ENCODE measurements at places on chromosomes 3 and 15.

GRCh38 chr15:81285461-81285860 lies 38.5 kb downstream of the STARD5 start:
- DNase-seq, result no peak

- no peak for DNase-seq
These were observed 22.7 kb downstream of the CYP19A1 start for GRCh38 chr15:51315726-51316125.

- no peak for DNase-seq
These were observed 36.2 kb upstream of the CFAP161 start for GRCh38 chr15:81097890-81098280.

- DNase-seq, result peak; percentile 21
These were observed 72.1 kb downstream of the TIGIT start for GRCh38 chr3:114365909-114366308.

- peak; percentile 49 for DNase-seq
These were observed 9.3 kb downstream of the GXYLT2 start for GRCh38 chr3:72896996-72897757.

DNA sequence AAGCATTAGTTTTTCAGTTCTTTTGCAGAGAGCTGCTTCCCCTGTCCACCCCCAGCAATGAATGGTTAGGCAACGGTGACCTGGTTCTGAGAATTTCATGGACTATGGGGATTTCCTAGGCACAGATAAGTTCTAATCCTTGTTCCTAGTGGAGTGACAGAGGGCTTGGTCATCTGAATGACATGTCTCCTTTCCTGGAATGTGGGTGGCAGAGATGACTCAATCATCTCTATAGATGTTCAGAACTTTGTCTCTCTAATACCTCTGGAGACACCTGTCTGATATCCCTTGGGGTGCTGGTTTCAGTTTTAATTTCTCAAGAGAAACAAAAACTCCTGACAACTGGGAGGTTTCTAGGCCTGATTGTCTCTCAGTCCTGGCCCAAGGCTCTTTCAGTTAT lies 10.4 kb downstream of the PLA2G4E start:
- DNase-seq, result no peak

- no peak for DNase-seq
These were observed 133.2 kb upstream of the TOPAZ1 start for GRCh38 chr3:44108481-44108880.

- no peak for DNase-seq
These were observed 5.1 kb downstream of the APBA2 start for GRCh38 chr15:28890711-28891495.

GRCh38 chr3:50570508-50571279 lies 1.4 kb downstream of the HEMK1 start:
- DNase-seq, result no peak

- no peak for DNase-seq
These were observed 62.0 kb upstream of the NR2E3 start for GRCh38 chr15:71748293-71748718.

All from LNCaP clone FGC (cell line).